NB4 (cell line): ENCODE measurements at places on chromosomes 6 and 20.

DNA sequence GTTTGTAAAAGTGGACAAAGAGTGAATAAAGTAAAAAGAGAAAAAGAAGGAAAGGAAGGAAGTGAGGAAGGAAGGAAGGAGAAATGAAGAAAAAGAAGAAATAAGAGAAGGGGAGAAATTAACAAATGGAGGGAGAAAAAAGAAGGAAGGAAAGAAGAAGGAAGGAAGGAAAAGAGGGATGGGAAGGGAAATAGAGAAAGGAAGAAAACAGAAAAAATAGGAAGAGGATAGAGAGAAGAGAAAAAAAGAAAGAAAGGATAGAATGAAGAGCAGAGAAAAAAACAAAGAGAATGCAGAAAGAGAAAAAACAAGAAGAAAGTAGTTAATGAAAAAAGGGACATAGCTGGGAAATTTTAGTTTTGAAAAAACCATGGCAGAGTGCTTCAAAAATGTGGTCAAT lies 361.8 kb downstream of the EPHA7 start:
- no peak for DNase-seq

DNA sequence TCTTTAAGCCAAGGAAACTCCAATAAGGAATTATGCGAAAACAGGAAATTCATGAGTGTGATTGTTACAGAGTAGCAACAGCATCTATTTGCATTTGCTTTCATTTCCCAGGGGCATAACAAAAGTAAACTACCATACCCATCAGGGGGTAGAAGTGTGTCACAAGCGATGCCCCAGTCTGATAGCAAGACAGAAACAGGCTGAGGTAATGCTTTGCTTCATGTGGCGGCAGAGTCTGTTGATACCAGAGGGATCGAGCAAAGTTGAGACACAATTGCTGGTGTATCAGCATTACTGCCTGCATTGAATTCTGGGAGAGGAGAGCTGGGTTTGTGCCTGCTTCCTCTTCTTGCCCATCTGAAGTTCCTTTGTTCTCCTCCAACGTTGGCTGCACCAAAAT lies 51.2 kb upstream of the LYRM2 start:
- peak; percentile 86 for DNase-seq

GRCh38 chr6:144093658-144094057 lies 1.7 kb downstream of the SF3B5 start:
- DNase-seq: no peak

GRCh38 chr6:105941621-105942412 lies 144.3 kb upstream of the PRDM1 start:
- no peak for DNase-seq

DNA sequence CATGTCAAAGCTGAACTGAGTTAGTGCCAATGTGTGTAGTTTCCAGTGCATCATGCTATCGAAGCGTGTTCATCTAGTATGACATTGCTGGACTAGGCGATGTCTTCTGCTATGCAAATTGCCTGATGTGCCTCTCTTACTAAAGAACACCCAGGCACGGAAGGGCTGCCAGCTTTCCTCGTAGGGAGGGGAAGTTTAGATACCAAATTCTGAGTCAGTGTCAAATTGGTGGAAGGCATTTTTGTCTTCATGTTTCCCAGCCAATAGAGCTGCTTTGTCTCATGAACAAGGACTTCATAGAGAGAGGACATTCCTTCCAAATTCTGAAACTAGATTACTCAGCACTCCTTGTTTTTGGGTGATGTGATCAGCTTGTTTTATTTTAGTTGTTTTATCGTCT lies 320.1 kb downstream of the BTBD3 start:
- DNase-seq: no peak

GRCh38 chr6:1313384-1313766 lies 1.5 kb downstream of the FOXQ1 start:
- no peak for DNase-seq

DNA sequence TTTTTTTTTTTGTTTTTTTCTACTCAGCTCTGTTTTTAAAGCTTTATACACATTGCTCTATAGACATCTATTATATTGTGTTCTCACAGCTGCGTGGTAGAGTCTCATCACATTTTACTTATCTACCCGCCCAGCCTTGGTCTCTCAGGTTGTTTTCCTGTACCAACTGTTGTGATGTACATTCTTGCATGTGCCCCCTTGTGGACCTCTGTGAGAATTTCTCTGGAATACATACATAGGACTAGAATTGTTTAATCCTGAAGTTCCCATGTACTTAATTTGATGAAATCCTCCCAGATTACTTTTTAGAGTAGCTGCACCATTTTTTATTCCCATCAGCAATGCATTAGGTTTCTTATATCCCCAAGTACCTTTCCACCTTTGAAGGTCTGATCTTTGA lies 40.4 kb upstream of the TINAG start:
- peak; percentile 42 for DNase-seq

- DNase-seq: no peak
Measured at GRCh38 chr6:15253203-15254022, 7.5 kb downstream of the JARID2 start.

DNA sequence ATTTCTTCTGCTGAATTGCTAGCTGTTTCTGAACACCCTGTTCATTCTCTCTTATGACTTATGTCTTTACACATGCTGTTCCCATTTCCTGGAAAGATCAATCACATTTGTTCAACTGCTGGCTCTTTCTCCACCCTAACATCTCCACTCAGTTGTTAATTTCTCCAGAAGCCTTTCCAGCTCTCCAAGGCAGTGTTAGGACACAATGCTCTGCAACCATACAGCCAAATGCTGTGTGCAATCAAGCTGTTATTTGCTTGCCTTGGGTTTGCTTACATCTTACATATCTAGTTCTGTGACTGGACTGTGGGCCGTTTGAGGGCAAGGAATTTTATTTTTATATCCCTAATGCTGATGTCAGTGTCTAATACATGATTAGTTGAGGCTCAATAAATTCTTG lies 24.2 kb upstream of the CITED2 start:
- no peak for DNase-seq

GRCh38 chr20:49661560-49662329 lies 51.9 kb downstream of the B4GALT5 start:
- no peak for DNase-seq
